ENCODE measurements at places on chromosomes 16 and 17. TPM values are rescaled to one million over a fixed set of nuclear protein-coding genes. Genes with fewer than 3 reads are reported as not detected.

- no peak for DNase-seq
These were observed 13.2 kb downstream of the TMEM100 start for GRCh38 chr17:55709440-55709839.

CHST4 gene
- polyA plus RNA-seq = 0.29 TPM

NTN1 gene
- 12.0 TPM for polyA plus RNA-seq

GAST gene
- polyA plus RNA-seq = not detected

GPR179 gene
- polyA plus RNA-seq = 0.44 TPM

DNA sequence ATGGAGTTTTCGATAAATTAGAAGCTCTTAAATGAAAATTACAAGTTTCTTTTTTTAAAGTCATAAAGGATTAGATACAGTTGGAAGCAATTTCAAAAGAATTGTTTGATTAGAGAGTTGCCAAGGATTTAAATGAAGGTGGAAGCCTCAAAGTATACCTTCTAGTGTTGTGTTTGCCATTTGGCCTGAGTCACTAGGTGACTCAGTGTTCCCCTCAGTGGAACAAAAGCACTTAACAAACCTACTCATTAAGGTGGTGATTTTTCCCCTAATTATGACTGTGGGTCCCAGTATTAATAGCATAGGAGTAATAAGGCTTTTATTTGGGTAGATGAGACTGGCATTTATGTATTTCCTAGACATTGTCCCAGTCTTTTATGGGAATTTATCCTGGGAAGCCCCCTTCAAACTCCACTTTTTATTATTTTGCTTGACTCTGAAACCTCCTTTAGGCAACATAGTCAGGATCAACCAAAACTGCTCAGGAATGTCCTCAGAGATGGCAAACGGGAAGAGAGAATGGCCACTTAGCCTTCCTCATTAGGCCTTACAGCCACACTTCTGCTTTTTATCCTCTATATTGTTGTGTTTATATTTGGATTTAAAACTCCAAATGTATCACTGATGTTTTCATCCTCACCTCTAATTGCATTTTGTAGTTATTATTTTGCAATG, 161.0 kb downstream of the FTO start:
- DNase-seq = no peak

DNA sequence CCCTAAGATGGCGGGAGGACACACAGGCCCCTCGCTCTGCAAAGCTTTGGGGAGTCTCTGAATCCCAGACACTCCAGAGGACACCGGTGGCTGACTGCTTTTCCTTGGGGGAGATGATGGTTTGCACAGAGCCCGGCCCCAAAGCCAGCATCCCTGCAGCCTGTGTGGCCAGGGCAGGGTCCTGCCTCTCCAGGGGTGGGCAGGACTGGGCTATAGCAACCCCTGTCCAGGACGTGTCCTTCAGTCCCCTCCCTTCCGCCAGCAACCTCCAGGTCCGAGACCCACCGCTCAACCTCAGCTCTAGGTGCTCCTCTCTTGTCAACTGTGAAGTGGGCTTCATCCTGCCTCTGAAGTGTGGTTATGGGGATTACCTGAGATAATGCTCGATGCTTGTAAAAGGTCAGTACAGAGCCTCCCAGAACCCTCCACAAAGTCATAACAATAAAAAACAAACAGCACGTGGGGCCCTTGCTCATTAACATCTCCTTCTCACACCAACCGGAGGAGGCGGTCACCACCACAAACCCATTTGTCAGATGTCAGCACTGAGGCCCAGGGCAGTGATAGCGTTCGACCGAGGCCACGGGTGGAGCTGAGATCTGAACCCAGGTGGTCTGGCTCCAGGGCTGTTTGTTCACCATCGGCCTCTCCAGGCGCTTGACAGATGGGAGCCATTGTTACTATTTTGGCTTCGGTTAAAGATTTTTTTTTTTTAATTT, 304.8 kb downstream of the IRF8 start:
- no peak for DNase-seq

DNA sequence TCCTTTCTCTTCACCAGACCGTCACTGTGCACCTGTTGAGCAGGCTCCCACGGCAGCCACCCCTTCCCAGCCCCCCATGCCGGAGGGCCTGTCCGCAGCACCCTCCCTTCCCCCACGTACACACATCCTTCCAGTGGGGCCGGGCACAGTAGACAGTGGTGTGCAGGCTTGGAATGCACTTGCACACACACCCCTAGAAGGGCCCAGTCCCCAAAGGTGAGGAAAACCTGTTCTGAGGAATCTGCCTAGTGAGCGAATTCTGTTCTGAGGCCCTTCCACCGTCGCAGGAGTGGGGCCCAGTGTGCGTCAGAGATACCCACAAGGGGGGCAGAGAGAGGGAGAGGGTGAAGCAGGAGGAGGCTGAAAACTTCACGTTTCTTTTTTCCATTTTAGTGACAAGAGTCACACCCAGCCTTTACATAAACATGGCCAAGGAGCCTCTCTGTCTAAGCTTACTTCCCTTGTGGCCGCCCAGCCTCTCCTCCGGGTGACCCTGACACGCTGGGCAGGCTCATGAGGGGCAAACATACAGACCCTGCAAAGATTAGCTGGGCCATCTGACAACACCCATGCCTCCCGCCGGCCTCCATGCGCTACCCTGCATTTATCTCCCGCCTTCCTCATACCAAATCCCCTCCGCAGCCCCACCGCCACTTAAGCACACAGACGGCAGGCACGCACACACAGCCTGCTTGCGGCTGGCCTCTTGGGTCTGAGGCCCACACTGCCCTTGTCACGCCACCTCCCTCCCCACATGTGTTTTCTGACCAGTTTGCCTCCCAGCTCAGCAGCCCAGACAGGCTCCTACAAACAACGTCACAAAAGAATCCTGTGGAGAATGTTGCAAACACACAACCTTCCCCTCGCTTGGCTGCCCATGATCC, 1.8 kb downstream of the ZBTB4 start:
- no peak for DNase-seq

DNA sequence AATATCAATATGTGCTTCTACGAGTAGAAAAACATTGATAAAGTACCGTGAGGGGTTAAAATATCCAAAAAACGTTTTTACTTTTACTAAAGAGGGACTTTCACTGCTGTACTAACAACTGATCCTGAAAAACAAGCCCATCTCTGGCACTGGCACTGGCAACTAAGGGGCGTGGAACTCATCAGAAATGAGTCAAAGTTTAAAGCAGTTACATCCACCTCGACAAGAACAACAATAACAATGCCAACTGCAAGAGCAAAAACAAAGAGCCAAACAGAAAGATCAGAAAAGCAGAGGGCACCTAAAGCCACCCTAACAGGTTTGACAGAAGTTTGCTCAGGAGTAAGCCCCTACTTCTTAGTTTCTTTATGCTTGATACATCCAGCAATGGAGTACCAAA, 13.1 kb downstream of the MBTPS1 start:
- DNase-seq = no peak

- no peak for DNase-seq
These were observed 8.3 kb upstream of the LPCAT2 start for GRCh38 chr16:55500530-55501011.

CD79B gene
- 2.1 TPM for polyA plus RNA-seq

GRCh38 chr17:18101828-18102227, 6.7 kb upstream of the MYO15A start:
- no peak for DNase-seq

- no peak for DNase-seq
These were observed 6.2 kb upstream of the TBKBP1 start for GRCh38 chr17:47687748-47688147.

SEPTIN12 gene
- not detected for polyA plus RNA-seq

- DNase-seq = no peak
These were observed 21.9 kb downstream of the STAT5A start for GRCh38 chr17:42309986-42310786.

TPSD1 gene
- 0.95 TPM for polyA plus RNA-seq

DNA sequence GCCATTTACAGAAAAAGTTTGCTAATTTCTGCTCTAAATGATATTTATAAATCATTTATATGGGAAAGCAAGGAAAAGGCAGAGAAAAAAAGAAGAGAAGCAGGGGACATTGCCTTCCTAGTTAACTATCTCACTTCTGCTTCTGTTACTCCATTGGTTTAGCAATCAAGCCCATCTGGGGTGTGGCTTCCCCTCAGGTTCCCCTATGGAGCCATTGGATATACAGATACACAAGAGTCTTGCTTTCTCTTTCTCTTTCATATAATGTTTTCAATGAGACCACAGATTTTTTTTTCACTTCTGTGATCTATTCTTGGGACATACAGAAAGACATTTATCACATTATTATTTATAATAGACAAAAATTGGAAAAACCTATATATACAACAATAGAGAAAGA, 105.6 kb upstream of the TOM1L1 start:
- no peak for DNase-seq

GRCh38 chr16:85314512-85314971, 202.3 kb upstream of the CIBAR2 start:
- no peak for DNase-seq

GRCh38 chr16:86497551-86498021, 12.7 kb upstream of the FOXF1 start:
- DNase-seq = no peak

KCNG4 gene
- polyA plus RNA-seq = not detected

- DNase-seq = no peak
These were observed 69.9 kb upstream of the NUDT7 start for GRCh38 chr16:77652399-77652798.

DNA sequence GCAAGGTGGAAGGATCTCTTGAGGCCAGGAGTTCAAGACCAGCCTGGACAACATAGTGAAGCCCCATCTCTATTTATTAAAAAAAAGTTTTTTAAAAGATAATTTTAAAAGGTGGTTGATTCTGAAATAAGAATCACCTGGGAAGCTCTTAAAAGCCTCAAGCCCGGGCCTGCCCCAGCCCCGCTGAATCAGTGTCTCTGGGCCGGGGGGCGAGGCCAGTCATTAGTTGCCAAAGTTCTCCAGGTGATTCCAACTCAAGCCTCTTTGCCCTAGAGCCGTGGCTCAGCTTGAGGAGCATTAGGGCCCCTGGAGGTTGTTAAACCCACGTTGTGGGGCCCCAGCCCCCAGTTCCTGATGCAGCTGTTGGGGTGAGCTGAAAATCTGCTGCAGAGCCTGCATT, 24.6 kb downstream of the JPH3 start:
- DNase-seq = no peak

GRCh38 chr17:79631640-79632431, 21.0 kb upstream of the RBFOX3 start:
- no peak for DNase-seq

ABCA5 gene
- polyA plus RNA-seq = 21.5 TPM

TNP2 gene
- not detected for polyA plus RNA-seq

DNA sequence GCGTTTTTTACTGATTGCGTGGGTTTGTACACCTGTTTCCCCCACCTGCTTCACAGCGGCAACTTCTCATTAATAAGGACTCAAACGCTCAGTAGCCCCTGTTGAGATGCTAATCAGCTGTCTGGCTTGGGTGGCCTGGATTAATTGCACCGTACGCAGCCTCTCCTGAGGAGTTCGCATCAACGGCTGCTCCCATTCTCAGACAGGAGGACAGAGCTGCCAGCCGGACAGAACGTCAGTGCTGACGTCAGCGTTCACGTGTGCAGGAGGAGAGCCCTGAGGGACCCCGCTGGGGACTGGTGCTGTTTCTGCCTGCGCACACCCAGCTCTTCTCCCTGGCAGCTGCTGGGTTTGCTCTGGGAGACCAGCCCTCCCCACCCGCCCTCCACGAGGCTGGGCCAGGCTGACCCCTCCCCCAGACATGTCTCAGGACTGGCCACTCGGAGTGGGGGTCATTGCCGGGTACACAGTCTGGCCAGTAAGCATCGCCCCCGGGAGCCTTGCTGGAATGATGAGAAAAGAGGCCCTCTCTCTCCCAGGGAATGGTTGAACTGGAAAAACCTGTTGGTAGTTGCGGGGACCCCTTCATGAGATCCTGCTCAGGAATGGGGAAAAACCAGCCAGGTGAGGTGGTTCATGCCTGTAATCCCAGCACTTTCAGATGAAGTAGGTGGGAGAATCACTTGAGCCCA, 5.7 kb upstream of the BANP start:
- no peak for DNase-seq

DNA sequence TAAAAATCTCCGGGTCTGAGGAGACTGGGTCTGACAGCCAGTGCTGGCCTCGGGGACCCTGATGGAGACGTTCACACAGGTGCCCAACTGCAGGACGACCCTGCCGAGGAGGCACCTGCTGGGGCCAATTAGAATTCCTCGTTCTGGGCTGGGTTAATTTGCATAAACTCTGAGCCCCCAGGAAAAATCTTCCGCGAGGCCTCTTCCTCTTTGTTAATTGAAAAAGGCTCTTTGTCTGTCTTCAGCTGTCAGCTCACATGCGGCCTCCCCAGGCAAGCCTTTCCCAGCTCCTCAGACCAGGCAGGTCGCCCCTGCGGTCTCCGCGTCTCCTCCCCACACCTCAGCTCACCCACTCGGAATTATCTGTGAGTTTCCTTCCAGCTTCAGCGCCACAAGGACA, 400.2 kb downstream of the SEC14L1 start:
- no peak for DNase-seq

DNA sequence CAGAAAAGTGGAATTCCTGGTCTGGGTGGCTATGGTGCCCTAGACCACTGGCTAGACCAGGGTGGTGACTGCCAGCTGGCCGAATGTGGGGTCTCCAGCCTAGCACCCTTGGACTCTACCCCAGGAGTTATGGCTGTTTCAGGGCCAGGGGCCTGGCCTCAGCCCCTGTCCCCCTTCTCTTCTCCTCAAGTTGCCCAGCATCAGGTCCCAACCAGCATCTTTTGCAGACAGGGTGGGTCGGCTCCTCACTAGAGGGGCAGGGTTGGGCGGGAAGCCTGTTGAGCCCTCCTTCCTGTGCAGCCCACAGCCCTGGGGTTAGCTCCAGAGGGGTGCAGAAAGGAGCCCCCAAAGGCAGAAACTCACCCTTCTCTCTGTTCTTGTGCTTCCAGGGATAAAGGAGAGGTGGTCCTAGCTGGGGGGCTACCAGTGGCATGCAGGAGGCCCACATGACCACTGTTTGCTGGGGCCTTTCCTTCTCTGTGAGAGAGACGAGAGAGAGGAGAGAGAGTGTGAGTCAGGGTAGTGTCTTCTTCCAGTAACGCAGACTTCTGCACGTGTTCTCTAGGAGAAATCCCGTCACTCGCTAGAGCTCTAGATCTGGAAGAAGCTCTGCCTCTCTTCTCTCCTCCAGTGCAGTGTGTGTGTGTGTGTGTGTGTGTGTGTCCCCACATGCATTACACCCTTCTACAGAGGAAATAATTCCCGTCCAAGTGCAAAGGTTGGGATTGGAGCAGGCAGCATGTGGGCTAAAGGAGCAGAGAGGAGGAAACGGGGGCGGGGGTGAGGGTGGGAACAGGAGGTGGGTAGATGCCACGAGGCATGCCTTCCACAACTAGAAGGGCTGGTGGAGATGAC, 209.4 kb downstream of the SEC14L1 start:
- no peak for DNase-seq

DNA sequence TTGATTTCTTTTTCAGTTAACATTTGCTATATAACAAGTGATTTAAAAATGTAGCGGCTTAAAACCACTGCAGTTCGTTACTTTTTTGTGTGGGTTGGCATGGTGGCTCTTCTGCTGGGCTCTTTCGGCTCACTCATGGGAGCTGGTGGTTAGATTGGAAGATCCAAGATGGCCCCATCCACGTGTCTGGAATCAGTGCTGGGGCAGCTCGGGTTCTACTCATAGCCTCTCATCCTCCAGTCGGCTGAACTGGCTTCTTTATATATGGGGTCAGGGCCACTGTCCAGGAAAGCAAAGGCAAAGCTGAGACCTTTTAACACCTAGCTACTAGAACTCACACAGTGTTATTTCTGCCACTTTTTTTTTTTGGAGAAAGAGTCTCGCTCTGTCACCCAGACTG, 73.8 kb downstream of the SNX29 start:
- DNase-seq = no peak

RTN4RL1 gene
- polyA plus RNA-seq = 1.3 TPM
